ENCODE measurements at places on chromosomes 11 and 22. TPM values are rescaled to one million over a fixed set of nuclear protein-coding genes. Genes with fewer than 3 reads are reported as not detected.

- no peaks in the 10 kb centered on the region for H3K4me1 ChIP-seq
- peak within 1 kb of the TSS; percentile 55 for H3K27ac ChIP-seq
- H3K4me3 ChIP-seq: peak within 1 kb of the TSS; percentile 56
- no peaks in the 10 kb centered on the region for H3K36me3 ChIP-seq
- DNase-seq: no peak
These were observed at the start of gene CELSR1 for GRCh38 chr22:46537225-46537945. Gene CELSR1, minus strand, starts transcription at chr22:46537620. Its CDS starts 450 bp downstream, at chr22:46537170.

DNA sequence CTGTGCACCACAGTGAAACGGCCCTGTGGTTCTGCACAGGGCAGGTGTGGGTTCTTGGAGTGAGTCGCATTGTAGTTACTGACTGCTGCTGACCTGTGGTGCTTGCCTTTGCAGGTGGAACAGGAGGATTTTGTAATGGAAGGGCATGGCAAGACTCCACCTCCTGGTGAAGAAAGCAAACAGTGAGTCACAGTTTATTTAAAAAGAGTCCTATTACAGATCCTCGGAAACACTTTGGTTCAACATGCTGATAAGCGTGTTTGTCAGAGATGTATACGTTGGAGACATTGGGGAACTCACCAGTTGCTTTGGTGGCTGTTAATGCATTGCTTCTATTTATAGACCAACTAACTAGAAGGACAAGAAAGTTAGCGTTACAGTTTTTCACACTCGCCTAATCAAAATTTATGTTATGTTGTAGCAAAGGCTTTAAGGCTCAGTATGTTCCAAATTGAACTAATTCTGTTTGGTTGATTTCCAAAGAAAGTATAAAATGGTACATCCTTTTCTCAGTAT, 21.7 kb upstream of the TNRC6B start:
- H3K27ac ChIP-seq: no peak overlapping the region
- no peaks in the 10 kb centered on the region for H3K4me1 ChIP-seq
- H3K4me3 ChIP-seq: no peak overlapping the region
- no peak for DNase-seq

- H3K27ac ChIP-seq: peak overlapping the region; percentile 56
- DNase-seq: no peak
- no peaks in the 10 kb centered on the region for H3K27me3 ChIP-seq
- no peak overlapping the region for H3K4me3 ChIP-seq
These were observed 3.6 kb upstream of the TP53I11 start for GRCh38 chr11:44954051-44954906.

DNA sequence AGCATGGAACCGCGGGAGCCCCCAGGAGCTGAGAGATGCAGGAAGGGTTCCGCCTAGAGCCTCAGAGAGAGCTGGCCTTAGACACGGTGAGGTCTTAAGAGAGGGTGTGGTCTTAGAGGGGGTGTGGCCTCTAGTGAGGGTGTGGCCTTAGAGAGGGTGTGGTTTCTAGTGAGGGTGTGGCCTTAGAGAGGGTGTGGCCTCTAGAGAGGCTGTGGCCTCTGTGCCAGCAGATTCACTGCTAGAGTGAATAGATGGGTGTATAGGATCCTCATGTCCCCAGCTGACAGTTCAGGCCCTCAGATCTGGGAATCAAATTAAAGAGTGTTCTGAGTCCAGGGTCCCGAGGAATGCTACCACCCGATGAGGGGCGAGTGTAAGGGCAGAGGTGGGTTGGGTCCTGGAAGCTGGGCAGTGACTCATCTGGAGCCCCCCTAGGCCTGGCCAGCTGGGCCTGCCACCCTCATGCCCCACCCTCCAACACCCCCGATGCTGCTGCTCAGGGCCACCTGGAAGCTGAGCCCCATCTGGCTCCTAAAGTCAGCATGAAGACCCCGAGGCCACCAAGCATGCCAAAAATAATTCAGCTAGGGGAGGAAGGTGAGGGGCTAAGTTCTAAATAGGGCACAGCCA, 49.5 kb downstream of the IGF2 start:
- peak; percentile 34 for DNase-seq
- no peaks in the 10 kb centered on the region for H3K36me3 ChIP-seq
- no peaks in the 10 kb centered on the region for H3K27me3 ChIP-seq
- H3K4me1 ChIP-seq: no peaks in the 10 kb centered on the region

GRCh38 chr11:126512741-126513715, 157.5 kb downstream of the ST3GAL4 start:
- no peaks in the 10 kb centered on the region for H3K4me1 ChIP-seq
- H3K27me3 ChIP-seq: no peaks in the 10 kb centered on the region

GRCh38 chr11:65651589-65652510, 10.9 kb downstream of the RELA start:
- H3K27ac ChIP-seq: peak overlapping the region; percentile 86
- H3K4me3 ChIP-seq: peak overlapping the region; percentile 58
- H3K27me3 ChIP-seq: no peaks in the 10 kb centered on the region
- DNase-seq: peak; percentile 77

- H3K27me3 ChIP-seq: no peaks in the 10 kb centered on the region
- H3K27ac ChIP-seq: no peak overlapping the region
- H3K4me3 ChIP-seq: no peak overlapping the region
- H3K4me1 ChIP-seq: no peaks in the 10 kb centered on the region
- DNase-seq: no peak
- no peaks in the 10 kb centered on the region for H3K36me3 ChIP-seq
These were observed 16.4 kb downstream of the CDKN1C start for GRCh38 chr11:2869134-2869526.

GRCh38 chr11:80451105-80451504, 1010.3 kb upstream of the TENM4 start:
- no peak for DNase-seq
- H3K27me3 ChIP-seq: no peaks in the 10 kb centered on the region
- no peak overlapping the region for H3K27ac ChIP-seq
- no peaks in the 10 kb centered on the region for H3K36me3 ChIP-seq
- no peak overlapping the region for H3K4me3 ChIP-seq
- H3K4me1 ChIP-seq: no peaks in the 10 kb centered on the region

- no peaks in the 10 kb centered on the region for H3K27me3 ChIP-seq
- H3K4me1 ChIP-seq: no peaks in the 10 kb centered on the region
- H3K4me3 ChIP-seq: peak within 1 kb of the TSS; percentile 51
- peak within 1 kb of the TSS; percentile 71 for H3K27ac ChIP-seq
These were observed at the start of gene CLMP for GRCh38 chr11:123195188-123196059. Gene CLMP, minus strand, starts transcription at chr11:123195248. Its CDS starts 308 bp downstream, at chr11:123194940.

DNA sequence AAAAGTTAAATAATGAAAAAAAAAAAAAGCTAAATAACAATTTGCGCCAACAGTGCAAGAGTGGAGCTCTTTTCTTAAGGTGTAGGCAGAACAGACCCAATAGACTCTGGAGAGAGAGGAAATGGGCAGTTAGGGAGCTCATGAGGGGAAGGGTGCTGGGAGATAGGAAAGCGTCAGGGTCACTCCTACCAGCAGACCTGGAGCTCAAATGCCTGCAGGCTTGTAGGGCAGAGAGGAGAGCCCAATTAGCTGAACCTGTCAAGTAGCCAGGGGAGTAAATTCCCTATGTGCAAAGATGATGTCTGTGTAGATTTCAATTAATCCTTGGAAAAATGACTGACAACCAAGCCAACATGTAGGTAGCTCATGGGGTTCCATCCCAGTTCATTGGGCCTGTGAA, 73.0 kb downstream of the RAB30 start:
- no peaks in the 10 kb centered on the region for H3K4me1 ChIP-seq
- H3K27me3 ChIP-seq: no peaks in the 10 kb centered on the region
- no peak overlapping the region for H3K4me3 ChIP-seq
- no peaks in the 10 kb centered on the region for H3K36me3 ChIP-seq
- H3K27ac ChIP-seq: no peak overlapping the region

DNA sequence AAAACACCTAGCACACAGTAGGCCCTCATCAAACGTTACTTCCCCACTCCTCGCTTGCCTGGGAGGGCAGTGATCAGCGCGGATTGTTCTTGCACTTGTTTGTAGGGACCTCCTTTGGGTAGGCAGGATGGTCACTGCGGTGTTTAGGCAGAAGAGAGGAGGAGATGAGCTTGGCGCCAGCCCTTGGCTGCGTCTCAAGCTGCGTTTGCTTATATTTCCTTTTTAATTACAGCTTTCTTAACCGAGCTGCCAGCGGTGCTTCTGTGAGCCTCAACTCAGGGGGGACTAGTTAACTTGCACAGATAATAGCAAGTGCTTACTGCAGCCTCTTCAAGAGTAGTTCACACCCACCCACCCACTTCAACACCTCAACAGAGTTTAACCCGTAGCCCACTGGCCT, 15.1 kb downstream of the IFT27 start:
- no peaks in the 10 kb centered on the region for H3K36me3 ChIP-seq
- no peaks in the 10 kb centered on the region for H3K27me3 ChIP-seq
- H3K4me3 ChIP-seq: no peak overlapping the region
- no peaks in the 10 kb centered on the region for H3K4me1 ChIP-seq

BTBD18 gene
- not detected for total RNA-seq

DNA sequence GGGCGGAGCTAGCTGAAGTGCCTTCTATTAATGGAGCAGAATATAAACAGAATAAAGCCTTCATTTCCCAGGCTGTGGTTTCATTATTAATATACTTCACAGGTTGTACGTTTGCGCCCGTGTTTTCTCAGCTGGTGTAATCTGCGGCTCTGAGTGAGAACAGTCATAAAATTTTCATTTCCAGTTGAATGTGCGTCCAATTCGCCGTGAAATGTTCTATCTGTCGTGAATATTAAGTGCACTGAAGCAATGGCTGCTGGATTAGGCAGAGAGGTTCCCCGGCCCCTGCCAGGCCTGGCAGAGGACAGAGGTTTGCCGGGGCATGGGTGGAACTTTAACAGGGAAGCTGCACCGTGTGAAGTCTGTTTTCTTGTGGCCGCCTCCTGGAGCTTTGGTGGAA, 874.4 kb downstream of the NTM start:
- no peaks in the 10 kb centered on the region for H3K4me1 ChIP-seq
- H3K36me3 ChIP-seq: no peaks in the 10 kb centered on the region
- no peaks in the 10 kb centered on the region for H3K27me3 ChIP-seq
- H3K27ac ChIP-seq: no peak overlapping the region
- H3K4me3 ChIP-seq: no peak overlapping the region

- no peaks in the 10 kb centered on the region for H3K27me3 ChIP-seq
- no peaks in the 10 kb centered on the region for H3K36me3 ChIP-seq
- no peak overlapping the region for H3K27ac ChIP-seq
These were observed 3.3 kb upstream of the RCN1 start for GRCh38 chr11:32087597-32087996.

OR8U1 gene
- total RNA-seq: not detected

NECTIN1 gene
- total RNA-seq: 16.5 TPM

GRCh38 chr11:43072096-43072495, 239.7 kb upstream of the API5 start:
- H3K36me3 ChIP-seq: no peaks in the 10 kb centered on the region
- H3K4me1 ChIP-seq: no peaks in the 10 kb centered on the region
- no peak overlapping the region for H3K27ac ChIP-seq
- no peak overlapping the region for H3K4me3 ChIP-seq
- DNase-seq: no peak
- H3K27me3 ChIP-seq: no peaks in the 10 kb centered on the region

- H3K4me3 ChIP-seq: no peak overlapping the region
- no peaks in the 10 kb centered on the region for H3K36me3 ChIP-seq
- peaks cover 7% of the 10 kb centered on the region for H3K4me1 ChIP-seq
These were observed 5.4 kb downstream of the PI4KA start for GRCh38 chr22:20853236-20853660.

DNA sequence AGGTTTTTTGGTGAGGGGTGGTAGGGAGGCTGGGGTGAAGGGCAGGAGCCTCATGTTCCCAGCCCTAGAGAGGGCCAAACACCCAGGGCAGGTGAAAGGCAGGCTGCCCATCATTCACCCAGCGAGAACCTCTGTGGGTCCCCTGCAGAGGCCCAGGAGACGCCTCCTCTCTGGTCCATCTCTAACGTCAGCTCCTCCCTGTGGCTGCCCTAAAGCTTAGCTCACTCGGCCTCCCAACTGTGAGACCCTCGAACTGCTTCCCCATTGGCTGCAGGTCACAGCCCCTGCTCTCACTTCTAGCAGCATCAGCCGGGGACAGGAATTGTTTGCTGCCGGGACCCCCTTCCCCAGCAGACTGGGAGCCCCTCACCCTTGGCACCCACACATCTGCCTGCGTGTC, 615 bp upstream of the NFAM1 start:
- no peak overlapping the region for H3K4me3 ChIP-seq
- no peaks in the 10 kb centered on the region for H3K27me3 ChIP-seq
- H3K36me3 ChIP-seq: no peaks in the 10 kb centered on the region

GRCh38 chr22:47390026-47390970, 627.8 kb downstream of the TBC1D22A start:
- no peaks in the 10 kb centered on the region for H3K36me3 ChIP-seq
- H3K27ac ChIP-seq: no peak overlapping the region
- no peaks in the 10 kb centered on the region for H3K27me3 ChIP-seq
- DNase-seq: no peak

- no peaks in the 10 kb centered on the region for H3K36me3 ChIP-seq
- H3K4me1 ChIP-seq: no peaks in the 10 kb centered on the region
- no peak for DNase-seq
- no peak overlapping the region for H3K27ac ChIP-seq
- no peaks in the 10 kb centered on the region for H3K27me3 ChIP-seq
These were observed 11.1 kb downstream of the FAM168A start for GRCh38 chr11:73586791-73587190.

- H3K27me3 ChIP-seq: no peaks in the 10 kb centered on the region
- DNase-seq: no peak
- H3K4me1 ChIP-seq: no peaks in the 10 kb centered on the region
- no peak overlapping the region for H3K27ac ChIP-seq
These were observed 74.3 kb downstream of the RTL6 start for GRCh38 chr22:44423556-44424358.

- no peak overlapping the region for H3K27ac ChIP-seq
- no peaks in the 10 kb centered on the region for H3K27me3 ChIP-seq
- H3K4me1 ChIP-seq: no peaks in the 10 kb centered on the region
- no peaks in the 10 kb centered on the region for H3K36me3 ChIP-seq
These were observed 406.5 kb upstream of the CCDC90B start for GRCh38 chr11:83692675-83693074.

- no peak overlapping the region for H3K27ac ChIP-seq
- no peaks in the 10 kb centered on the region for H3K36me3 ChIP-seq
- no peak for DNase-seq
- H3K27me3 ChIP-seq: no peaks in the 10 kb centered on the region
- no peak overlapping the region for H3K4me3 ChIP-seq
These were observed 44.5 kb downstream of the SLC22A24 start for GRCh38 chr11:63099555-63099954.

- DNase-seq: no peak
- no peaks in the 10 kb centered on the region for H3K27me3 ChIP-seq
- no peaks in the 10 kb centered on the region for H3K4me1 ChIP-seq
- no peak overlapping the region for H3K4me3 ChIP-seq
These were observed 93.8 kb upstream of the SESN3 start for GRCh38 chr11:95324826-95325225.

NEFH gene
- 0.66 TPM for total RNA-seq

FAM181B gene
- 0.27 TPM for total RNA-seq

- no peaks in the 10 kb centered on the region for H3K4me1 ChIP-seq
- H3K27me3 ChIP-seq: no peaks in the 10 kb centered on the region
These were observed 48.2 kb upstream of the SMCO4 start for GRCh38 chr11:93591247-93591898.

GRCh38 chr22:24440718-24441405, 13.5 kb downstream of the ADORA2A start:
- DNase-seq: peak; percentile 38
- peaks cover 13% of the 10 kb centered on the region for H3K4me1 ChIP-seq
- peaks cover 4% of the 10 kb centered on the region for H3K36me3 ChIP-seq
- H3K27ac ChIP-seq: no peak overlapping the region
- no peaks in the 10 kb centered on the region for H3K27me3 ChIP-seq
- no peak overlapping the region for H3K4me3 ChIP-seq
